ENCODE measurements at places on chromosomes 5 and 9.

DNA sequence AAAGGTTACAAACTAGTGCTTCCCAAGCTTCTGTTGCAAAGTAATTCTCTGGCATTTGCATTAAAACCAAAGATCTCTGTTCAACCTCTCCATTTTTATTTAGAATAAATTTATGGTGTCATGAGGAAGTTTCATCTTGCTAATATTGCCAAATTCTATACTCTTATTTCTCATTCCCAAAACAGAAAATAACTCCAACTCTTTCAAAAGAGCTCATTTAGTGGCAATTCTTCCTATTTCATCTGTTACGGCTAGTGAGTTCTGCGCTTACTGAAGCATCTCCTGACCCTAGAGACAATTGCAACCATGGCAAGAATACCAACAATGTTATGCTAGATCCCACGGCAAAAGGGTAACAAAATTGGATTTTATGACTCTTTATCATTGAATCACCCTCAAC is 97.0 kb downstream of the HINT1 start:
- DNase-seq = no peak

DNA sequence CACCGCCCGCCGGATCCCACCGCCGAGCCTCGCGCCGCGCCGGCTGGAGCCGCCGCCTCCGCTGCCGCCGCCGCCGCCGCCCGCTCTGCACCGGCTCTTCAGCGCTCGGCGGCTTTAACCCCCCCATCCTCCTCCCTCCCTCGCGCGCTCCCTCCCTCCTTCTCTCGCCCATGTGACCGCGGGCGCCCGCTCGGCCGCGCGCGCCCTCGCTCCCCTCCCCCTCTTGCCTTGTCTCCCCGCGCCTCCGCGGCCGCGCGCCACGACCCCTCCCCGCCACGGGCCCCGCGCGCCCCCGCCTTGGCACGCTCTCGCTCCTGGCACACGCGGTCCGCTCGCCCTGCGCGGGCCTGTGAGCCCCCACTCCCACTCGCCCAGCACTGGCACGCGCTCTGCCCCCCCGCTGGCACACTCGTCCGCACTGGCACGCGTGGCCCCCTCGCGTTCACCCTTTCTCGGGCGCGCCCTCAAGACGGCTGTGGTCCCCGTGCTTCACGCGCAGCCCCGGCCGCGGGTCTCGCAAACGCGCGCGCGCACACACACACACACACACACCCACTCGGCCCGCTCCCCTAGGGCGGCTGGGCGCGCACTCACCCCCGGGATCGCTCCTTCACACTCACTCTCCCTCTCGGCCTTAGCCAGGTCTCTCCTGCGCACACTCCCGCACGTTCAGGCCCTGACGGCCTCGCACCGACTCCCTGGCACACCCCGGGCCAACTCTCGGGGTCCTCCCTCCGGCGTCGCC is at the start of gene CNTFR:
CNTFR (minus strand) TSS at position 89 of the 745 bp plus-strand sequence. CDS start 20,743 bp downstream, outside the sequence.
- DNase-seq = no peak

- no peak for DNase-seq
Observed at GRCh38 chr5:6763191-6763590, 50.0 kb downstream of the TENT4A start.

DNA sequence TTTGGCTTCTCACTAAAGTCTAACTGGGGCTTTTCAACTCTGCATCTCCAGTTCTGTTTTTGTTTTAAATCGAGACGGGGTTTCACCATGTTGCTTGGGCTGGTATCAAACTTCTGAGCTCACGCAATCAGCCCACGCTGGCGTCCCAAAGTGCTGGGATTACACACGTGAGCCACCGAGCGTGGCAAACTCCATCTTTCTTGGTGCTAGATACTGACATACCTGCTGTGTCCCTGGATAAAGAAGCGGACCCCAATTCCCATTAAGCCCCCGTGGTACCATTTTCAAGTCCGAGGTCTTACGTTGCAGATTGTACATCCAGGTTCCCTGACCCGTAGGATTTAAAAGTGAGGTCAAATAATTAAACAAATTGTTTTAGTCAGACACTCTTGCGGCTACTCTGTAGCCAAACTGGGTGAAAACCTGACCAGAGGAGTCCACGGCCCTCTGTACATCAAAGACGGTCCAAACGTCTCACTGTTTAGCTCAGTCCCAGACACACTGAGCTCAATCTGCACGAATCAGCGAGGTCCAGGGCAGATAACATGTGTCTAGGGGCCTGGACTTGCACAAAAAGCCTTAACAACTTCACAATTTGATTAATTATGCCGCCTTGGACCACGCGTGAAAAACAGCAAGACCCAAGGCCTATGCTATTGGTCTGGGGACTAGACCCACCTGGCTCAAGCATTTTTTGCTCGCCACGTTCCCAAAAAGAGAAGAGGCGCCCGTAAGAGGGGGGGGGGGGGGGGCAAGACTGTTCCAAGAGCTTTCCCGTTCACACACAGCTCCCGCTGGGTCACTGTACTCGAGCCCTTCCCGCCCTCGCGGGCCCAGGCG is 727 bp upstream of the DNAJA1 start:
- no peak for DNase-seq

DNA sequence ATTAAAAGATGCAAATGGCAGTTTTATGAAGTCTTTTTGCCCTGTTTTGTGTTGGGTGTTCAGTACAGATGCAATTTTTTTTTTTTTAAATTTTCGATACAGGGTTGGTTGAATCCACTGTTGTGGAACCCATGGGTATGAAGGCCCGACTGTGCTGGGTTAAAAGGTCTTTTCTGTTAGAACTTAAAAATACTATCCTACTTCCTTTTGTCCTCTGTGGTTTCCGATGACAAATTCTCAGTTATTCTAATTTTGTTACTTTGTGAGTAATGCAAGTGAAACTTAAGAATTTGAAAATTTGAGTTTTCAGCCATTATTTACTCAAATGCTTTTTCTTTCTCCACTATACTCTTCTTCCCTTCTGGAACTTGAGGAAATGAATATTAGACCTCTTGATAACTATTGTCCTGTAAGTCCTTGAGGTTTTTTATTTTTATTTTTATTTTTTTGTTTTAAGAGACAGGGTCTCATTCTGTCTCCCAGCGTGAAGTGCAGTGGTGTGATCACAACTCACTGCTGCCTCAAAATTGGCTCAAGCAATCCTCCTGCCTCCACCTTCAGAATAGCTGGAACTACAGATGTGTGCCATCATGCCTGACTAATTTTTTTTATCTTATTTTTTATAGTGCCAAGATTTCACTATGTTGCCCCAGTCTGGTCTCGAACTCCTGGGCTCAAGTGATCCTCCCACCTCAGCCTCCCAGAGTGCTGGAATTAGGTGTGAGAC is 67.5 kb downstream of the ZCCHC7 start:
- DNase-seq = no peak

- DNase-seq = no peak
Observed at GRCh38 chr5:143826951-143827444, 15.0 kb downstream of the HMHB1 start.
